ENCODE measurements at places on chromosomes 7 and 10. TPM values are rescaled to one million over a fixed set of nuclear protein-coding genes. Genes with fewer than 3 reads are reported as not detected.

PBLD gene
- 3.1 TPM for total RNA-seq

ERVW-1 gene
- total RNA-seq: not detected

CEP55 gene
- 69.9 TPM for total RNA-seq

GRCh38 chr7:44846816-44847508 is 925 bp downstream of the H2AZ2 start:
- DNase-seq: no peak

GRCh38 chr7:27346531-27347275 is 104.1 kb downstream of the EVX1 start:
- DNase-seq: peak; percentile 97

GRCh38 chr10:78914060-78914378 is 154.7 kb upstream of the ZMIZ1 start:
- DNase-seq: no peak

DNA sequence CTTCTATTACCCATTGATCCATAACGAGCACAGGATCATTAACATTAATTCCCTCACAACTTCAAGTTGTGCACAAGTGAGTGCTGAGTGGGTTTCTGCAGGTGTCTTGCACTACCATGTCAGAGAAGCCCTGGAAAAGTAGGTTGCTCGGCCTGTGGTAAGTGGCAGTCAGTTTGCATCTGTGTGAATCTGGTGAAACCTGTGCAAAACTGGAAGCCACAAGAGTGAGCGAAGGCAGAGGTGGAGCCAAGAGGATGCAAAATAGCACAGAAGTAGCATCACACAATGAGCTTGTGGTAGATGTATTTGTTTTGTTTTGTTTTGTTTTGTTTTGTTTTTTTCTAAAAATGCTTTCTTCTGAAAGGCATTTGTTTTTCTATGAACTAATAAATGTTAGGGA is 181.5 kb downstream of the THSD7A start:
- DNase-seq: no peak

GRCh38 chr7:30162133-30162532 is 27.3 kb downstream of the MTURN start:
- DNase-seq: no peak

GRCh38 chr7:30922596-30922995 is 10.9 kb downstream of the AQP1 start:
- DNase-seq: no peak

Data from H4 (cell line).